NCI-H187 (cell line): ENCODE measurements at places on chromosomes 16 and 17.

GRCh38 chr16:84268291-84269040, 26.2 kb upstream of the WFDC1 start:
- DNase-seq: no peak

GRCh38 chr17:73022694-73023093, 69.8 kb downstream of the SLC39A11 start:
- DNase-seq: no peak

DNA sequence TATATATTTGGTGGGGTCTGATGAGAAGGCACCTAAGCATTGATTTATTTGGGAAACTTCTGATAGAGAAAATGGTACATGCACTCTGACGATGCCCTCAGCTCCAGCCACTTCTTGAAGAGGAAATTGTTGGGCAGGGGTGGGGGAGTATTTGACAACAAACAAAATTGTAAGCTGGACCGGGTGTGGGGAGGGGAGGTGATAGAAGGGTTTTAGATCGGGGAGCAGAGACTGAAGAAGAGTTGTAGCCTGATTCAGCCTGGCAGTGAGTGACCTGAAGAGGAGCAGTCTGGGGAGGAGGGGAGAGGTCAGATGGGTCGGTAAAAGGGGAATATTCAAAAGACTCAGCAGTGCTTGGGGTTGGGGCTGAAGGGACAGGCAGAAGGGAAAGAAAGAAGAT, 2284.7 kb downstream of the TP53TG3F start:
- no peak for DNase-seq

GRCh38 chr16:49700251-49701064, 155.5 kb downstream of the ZNF423 start:
- no peak for DNase-seq

- no peak for DNase-seq
These were observed 1.1 kb upstream of the GNAO1 start for GRCh38 chr16:56190048-56190676.

DNA sequence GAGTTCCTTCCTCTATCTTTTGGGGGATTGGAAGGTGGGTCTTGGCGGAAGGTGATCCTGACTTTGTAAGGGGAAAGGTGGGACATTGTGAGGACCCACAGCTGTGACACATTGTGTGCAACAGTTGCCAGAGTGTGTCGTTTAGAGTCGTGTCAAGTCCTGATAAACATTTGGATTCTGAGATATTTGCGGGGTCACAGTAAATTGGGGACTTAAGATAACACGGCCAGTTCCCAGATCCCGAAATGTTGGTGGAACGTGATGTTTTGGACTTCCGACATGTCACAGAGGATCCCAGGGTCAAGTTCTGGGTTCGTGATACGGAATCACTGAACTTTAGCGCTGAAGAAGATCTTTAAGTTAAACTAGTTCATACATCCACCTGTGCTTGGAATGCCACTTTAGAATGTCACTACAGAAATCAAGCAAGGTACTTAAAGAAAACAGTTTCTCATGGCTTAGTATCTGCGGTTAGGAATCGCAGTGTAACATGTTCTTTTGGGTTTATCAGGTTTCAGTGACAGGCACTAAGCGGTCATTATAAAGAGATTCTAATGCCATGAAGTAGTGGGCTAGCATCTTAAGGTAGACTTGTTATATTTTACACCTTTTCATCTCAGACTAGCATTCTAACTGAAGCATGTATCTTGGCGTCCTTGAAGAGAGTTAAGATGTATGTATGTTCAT, 815 bp downstream of the ATAD5 start:
- DNase-seq: no peak

DNA sequence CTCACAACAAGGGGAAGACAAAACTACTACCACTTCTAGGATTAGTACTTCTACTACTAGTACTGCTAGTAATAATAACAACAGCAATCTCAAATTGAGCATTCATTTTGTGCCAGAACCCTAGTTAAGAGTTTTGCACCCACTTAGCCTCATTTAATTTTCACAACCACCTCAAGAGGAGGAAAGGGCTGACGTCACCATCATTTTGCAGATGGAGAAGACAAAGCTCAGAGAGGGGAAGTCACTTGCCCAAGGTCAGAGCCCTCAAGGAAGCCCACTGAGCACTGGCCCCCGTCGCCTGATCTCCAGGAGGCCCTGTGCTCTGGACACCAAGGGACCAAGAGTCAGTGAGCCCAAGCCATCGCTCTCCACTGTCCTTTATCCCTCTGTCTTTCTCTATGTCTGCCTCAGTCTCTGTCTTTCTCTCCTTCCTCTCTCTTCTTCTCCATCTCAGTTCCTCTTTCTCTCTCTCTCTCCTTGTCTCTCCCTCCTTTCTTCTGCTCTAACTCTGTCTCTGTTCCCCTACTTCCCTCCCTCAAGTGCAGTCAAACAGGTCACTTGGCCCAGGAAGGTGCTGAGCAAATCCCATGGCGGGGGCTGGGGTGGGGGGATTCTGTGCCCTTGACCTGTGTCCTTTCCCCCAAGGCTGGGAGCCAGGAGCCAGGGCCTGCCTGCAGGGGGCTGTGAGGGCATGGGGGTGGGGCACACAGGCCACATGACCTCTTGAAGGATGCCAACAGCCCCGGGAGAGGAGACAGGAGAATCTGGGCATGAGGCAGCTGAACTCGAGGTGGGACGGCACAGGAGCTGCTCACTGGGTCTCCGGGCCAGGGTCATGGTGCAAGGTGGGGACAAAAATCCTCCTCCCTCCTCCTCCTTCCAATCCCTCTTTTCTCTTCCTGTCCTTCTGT, 11.2 kb upstream of the NGFR start:
- DNase-seq: no peak

GRCh38 chr17:14201021-14201987, 35.4 kb downstream of the CDRT15 start:
- no peak for DNase-seq
